ENCODE measurements at places on chromosomes 11 and 22.

- DNase-seq, result no peak
Observed at GRCh38 chr11:1694846-1695547, 2.0 kb upstream of the KRTAP5-6 start.

DNA sequence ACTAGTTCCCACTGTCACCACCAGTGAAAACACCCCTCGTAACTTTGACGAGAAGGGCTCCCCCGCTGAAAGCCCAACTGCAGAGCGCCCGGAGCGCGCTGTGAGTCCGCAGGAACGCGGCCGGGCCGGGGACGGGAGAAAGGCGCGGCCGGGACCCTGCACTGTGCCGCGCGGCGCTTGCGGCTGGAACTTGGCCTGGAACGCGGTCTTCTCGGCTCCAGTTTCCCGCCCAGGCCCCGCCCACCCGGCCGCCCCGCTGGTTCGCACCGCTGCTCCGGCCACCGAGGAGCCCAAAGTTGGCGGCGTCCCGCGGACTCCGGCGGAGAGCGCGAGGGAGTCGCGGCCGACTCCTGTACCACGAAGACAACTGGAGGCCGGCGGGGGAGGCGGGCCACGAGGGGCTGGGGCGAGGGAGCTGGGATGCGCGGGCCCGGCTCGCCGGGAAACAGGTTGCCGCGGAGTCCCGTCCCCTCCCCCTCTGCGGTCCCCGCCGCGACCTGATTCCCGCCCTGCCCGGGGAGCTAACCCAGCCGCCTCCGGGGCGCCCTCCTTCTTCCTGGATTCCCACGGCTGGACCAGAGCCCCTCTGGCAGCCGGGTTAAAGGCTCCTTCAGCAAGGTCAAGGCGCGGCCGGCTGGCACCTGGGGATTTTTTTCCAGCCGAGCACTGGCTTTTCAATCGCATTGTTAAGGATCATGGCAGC lies 3.4 kb downstream of the TENM4 start:
- DNase-seq, result peak; percentile 86

DNA sequence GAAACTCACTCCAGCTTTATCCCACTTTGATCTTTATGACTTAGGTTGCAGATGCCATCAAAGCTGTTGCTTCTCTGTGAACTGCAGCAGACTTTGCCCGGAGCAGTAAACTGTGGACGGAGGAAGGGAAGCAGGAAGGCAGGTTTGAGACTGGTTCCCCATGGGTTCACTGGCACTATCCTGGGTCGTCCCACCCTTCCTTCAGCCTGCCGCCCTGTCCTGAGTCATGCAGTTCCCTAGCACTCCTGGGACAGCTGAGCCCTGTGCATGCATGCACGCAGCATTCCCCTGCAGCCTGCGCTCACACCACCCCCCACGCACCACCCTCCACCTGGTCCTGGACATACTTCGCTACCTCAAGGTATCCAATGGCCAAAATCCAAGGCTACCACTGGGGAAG lies 23.5 kb upstream of the P2RY2 start:
- no peak for DNase-seq

GRCh38 chr11:23226331-23227077 lies 366.2 kb upstream of the CCDC179 start:
- DNase-seq, result no peak

DNA sequence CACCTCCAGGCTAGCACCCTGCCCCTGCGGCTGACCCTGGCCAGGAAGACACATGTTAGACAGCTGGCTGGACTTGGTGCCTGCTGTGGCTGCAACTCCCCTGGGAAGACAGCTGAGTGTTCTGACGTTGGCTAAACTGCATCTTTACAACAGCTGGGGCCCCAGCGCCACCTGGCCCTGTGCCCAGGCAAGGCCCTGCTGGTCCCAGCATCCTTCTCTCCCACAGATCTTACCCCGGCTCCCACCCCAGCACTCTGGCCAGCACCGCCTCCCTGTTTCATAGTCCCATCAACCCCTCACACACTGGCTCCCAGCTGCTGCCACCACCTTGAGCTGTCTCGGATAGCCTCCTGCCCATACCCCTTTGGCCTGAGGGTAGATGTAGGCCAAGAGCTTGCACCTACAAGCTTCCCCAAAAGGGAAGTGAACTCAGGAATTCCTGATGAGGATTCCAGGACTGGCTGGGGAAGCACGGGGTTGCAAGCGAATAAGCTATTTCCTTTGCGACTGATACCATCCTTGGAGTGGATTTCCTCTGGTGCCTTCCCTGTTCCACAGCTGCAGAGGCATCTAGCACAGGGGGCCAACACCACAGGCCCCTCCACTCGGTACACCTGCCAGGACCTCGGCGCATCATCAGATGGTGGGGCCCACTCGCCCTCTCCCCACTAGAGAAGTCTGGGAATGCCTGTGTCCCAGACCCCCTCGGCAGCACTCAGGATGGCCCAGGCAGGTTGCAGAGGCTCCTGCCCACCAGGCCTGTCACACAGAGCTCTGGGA lies 28.5 kb downstream of the RSPH14 start:
- DNase-seq, result no peak

GRCh38 chr22:37383341-37383740 lies 43.9 kb downstream of the ELFN2 start:
- DNase-seq, result no peak

- no peak for DNase-seq
Observed at GRCh38 chr11:7573193-7573557, 59.4 kb downstream of the PPFIBP2 start.

GRCh38 chr22:49979587-49980264 lies 19.2 kb downstream of the PIM3 start:
- DNase-seq, result peak; percentile 41

DNA sequence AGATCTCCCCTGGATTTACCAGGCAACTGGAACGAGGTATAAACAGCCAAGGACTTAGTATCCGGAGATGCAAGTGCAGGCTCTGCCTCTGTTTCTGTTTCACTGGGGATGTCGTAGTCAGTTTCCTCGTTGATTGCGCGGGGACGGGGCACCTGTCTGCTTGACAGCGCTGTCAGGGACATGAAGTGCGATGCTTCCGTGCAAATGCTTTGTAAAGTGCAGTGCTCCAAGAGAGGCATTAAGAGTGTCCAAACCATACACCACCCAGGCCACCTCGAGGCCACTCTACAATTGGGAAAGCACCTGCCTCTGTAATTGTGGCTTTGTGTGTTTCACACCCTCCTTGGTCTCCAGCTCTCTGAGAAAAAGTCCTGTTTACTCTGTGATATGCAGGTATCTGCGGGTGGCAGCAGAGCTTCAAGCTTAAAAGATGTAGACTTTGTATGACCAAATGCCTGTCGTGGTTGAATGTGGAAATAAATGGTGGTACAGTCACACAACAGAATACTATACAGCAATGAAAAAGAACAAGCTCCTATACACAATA lies 18.6 kb upstream of the CD5 start:
- no peak for DNase-seq

DNA sequence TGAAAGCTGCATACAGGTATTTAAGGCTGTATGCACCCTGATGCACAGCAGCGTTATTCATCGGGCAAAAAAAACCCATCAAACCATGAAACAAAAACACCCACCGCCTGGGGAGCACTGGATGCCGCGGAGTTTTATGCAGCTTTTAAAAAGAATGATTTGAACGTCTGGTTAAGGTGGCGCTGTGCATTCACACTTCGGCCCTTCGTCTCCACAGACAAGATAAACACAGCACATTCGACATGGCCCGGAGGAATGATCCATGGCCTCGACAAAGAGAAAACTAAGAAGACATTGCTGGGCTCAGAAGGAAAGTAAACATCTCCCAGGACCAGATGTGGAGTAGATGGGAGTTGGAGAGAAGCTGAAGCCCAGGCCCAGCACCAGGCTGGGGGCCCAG lies 40.8 kb upstream of the GAL start:
- DNase-seq, result peak; percentile 14

- DNase-seq, result no peak
Observed at GRCh38 chr22:32854351-32854804, 52.9 kb downstream of the TIMP3 start.

- no peak for DNase-seq
Observed at GRCh38 chr11:85699957-85700741, 14.2 kb upstream of the CCDC89 start.

GRCh38 chr11:104688731-104689130 lies 209.5 kb downstream of the CASP12 start:
- no peak for DNase-seq

- DNase-seq, result no peak
Observed at GRCh38 chr11:97973352-97973857, 1047.3 kb upstream of the CNTN5 start.

- DNase-seq, result no peak
Observed at GRCh38 chr11:100777103-100777502, 90.0 kb downstream of the ARHGAP42 start.

DNA sequence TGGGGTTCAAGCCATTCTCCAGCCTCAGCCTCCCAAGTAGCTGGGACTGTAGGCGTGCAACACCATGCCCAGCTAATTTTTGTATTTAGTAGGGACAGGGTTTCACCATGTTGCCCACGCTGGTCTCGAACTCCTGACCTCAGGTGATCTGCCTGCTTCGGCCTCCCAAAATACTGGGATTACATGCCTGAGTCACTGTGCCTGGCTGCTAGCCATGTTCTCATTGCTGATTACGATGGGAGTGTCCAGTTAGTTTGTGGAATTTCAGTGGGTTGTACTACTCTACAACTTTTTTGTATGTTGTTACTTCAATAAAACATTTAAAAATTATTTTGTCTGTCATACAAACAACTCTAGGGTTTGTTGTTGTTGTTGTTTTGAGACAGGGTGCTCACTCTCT lies 4.8 kb upstream of the VPS11 start:
- no peak for DNase-seq

DNA sequence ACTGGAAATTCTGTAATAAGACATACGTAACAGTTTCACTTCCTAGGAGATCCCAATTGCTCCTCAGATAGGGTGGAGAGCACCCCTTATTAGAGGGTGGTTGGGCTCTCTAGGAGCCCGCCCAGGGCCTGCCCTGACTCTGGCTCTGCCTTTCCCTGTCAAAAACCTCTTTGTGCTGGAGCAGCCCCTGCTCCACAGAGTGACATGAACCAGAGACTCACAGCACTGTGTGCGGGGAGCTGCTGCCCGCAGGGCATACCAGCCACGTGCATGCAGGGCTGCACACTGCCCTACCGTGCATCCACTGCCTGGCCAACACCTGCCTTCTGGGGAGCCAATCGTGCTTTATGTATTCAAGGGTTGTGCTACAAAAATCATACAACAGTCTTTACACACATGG lies 24.3 kb downstream of the KCNQ1OT1 start:
- no peak for DNase-seq

DNA sequence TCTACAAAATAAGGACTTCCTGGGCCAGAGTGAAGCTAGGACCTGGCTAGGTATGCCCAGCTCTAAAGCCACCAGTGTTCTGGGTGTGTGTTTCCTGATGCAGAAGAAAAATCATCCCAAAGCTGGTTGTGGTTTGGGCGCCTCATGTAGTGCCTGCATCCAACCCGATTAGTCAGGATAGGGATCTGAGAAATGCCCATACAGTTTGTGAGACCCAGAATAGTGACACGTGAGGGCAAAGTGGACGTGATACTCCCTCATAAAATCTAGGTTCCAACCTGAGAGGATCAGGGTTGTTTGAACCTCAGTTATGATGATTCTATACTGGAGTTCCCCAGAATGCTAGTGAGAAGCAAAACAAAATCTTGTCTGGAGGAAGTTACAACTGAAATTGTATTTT lies 238.4 kb downstream of the TBC1D22A start:
- no peak for DNase-seq

DNA sequence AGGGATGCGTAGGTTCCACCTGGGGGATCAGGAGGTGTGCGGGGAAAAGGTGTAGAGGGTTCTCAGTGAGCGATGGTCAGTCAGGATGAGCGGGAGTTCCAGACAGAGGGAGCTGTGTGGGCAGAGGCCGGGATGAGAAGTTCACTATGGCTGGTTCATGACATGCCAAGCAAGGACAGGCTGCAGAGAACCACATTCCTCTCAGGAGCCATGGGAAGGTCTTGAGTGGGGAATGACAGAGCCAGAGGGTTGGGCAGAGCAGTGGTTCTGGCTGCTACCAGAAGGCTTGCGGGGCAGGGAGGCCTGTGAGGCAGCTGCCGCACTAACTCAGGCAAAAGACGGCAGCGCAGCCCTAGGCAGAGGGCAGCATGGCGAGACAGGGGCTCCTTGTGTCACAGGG lies 66.1 kb downstream of the SCUBE1 start:
- DNase-seq, result no peak

GRCh38 chr22:47209040-47209514 lies 446.6 kb downstream of the TBC1D22A start:
- no peak for DNase-seq

- no peak for DNase-seq
Observed at GRCh38 chr22:38845004-38845740, 1.3 kb upstream of the NPTXR start.

GRCh38 chr11:20592741-20593140 lies 6.7 kb upstream of the SLC6A5 start:
- DNase-seq, result no peak

GRCh38 chr11:36191941-36192340 lies 97.3 kb downstream of the COMMD9 start:
- no peak for DNase-seq

Data from 8988T (cell line).